ENCODE measurements at places on chromosomes 2 and 18. TPM values are rescaled to one million over a fixed set of nuclear protein-coding genes. Genes with fewer than 3 reads are reported as not detected.

The NTSR2 gene
- total RNA-seq, result not detected

The VAMP5 gene
- 71.1 TPM for total RNA-seq

The SATB2 gene
- total RNA-seq, result 11.8 TPM

The MEP1B gene
- not detected for total RNA-seq

The TMEM163 gene
- total RNA-seq, result 0.26 TPM

The KCNS3 gene
- 0.66 TPM for total RNA-seq

The PKDCC gene
- total RNA-seq, result 35.9 TPM

The MFSD2B gene
- under 0.01 TPM for total RNA-seq

The HOXD4 gene
- 0.06 TPM for total RNA-seq

The LRRTM1 gene
- not detected for total RNA-seq

The MOCOS gene
- 2.9 TPM for total RNA-seq

The FBXO41 gene
- 0.40 TPM for total RNA-seq

The DNER gene
- total RNA-seq, result 0.37 TPM

The TSPYL6 gene
- total RNA-seq, result not detected

The DSG4 gene
- not detected for total RNA-seq

The ACADL gene
- 0.26 TPM for total RNA-seq

The MC5R gene
- not detected for total RNA-seq

The KLHL29 gene
- 4.0 TPM for total RNA-seq

The TNS1 gene
- 71.2 TPM for total RNA-seq
